ENCODE measurements at places on chromosomes 4 and X. TPM values are rescaled to one million over a fixed set of nuclear protein-coding genes. Genes with fewer than 3 reads are reported as not detected.

DNA sequence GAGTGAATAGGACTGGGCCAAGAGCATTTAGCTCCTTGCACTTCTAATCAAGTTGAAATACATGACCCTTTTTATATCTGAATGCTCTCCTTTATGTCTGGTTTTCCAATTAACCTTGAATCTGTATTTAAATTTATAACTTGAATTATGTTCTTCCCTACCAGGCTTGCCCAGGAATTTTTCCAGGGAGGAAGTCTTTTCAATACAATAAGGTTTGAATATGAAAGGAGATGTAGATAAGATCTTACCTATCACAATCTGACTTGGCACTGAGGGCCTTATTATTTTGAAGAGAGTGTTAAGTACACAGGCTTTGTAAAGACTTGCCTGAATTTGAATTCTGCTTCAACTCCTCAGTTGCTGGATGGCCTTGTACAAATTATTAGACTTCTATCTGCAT lies 555.7 kb downstream of the PCDH7 start:
- no peak overlapping the region for H3K4me3 ChIP-seq
- no peaks in the 10 kb centered on the region for H3K27me3 ChIP-seq
- DNase-seq = no peak
- no peaks in the 10 kb centered on the region for H3K4me1 ChIP-seq

- no peak overlapping the region for H3K4me3 ChIP-seq
- H3K36me3 ChIP-seq = no peaks in the 10 kb centered on the region
- no peak overlapping the region for H3K27ac ChIP-seq
These were observed 32.1 kb upstream of the GPR78 start for GRCh38 chr4:8547912-8548730.

Gene NXF2B
- total RNA-seq = not detected

- DNase-seq = no peak
- peaks cover 5% of the 10 kb centered on the region for H3K27me3 ChIP-seq
These were observed 30.7 kb upstream of the PITX2 start for GRCh38 chr4:110653321-110654253.

DNA sequence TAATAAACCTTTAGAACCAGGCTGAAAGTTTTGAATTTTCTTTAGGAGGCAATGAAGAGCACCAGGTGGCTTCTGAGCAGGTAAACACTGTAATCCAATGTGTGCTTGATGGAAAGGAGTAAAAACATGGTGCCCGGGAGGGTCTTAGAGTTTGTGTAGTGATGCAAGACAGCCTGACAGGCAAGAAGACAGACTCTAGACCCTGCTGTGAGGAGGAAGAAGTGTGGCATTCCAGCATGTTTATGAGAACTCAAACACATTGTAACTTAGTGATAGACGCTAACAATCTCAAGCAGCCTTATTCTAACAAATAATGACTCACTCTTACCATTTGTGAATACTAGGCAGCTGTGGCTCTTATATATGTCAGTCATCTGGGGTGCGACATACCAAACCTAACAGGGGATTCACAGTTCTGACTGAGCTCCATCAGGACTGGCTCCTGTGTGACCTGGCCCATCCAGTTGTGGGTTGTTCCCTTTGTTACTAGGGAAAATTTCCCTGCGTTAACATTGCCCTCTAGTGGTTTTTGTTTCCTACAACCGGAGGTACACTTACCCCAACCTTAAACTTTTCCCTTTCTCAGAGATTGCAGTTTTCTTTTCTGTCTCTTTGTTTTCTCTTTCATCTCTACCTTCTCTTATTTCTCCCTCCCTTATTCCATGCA lies 53.8 kb downstream of the VSIG4 start:
- no peaks in the 10 kb centered on the region for H3K27me3 ChIP-seq
- no peak overlapping the region for H3K4me3 ChIP-seq
- DNase-seq = peak; percentile 65
- H3K36me3 ChIP-seq = no peaks in the 10 kb centered on the region

Gene CENPVL2
- total RNA-seq = not detected

DNA sequence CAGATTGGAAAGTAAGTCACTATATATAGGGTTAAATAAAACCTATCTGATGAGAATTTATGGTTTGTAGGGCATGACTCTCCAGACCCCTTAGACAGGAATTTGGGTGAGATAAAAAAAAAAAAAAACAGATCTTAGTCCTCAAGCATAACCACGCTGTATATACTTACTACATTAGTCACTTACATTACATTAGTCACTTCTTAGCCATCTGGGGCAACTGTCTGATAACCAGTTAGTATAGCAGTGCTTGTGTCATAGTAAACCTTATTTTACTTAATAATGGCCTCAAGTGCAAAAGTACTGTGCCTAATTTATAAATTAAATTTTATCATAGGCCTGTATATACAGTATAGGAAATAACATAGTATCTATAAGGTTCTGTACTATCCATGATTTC lies 60.2 kb upstream of the RPS6KA6 start:
- H3K27ac ChIP-seq = no peak overlapping the region
- H3K27me3 ChIP-seq = no peaks in the 10 kb centered on the region
- DNase-seq = no peak
- no peak overlapping the region for H3K4me3 ChIP-seq
- H3K4me1 ChIP-seq = no peaks in the 10 kb centered on the region
- no peaks in the 10 kb centered on the region for H3K36me3 ChIP-seq

Gene TASL
- total RNA-seq = 1.7 TPM

DNA sequence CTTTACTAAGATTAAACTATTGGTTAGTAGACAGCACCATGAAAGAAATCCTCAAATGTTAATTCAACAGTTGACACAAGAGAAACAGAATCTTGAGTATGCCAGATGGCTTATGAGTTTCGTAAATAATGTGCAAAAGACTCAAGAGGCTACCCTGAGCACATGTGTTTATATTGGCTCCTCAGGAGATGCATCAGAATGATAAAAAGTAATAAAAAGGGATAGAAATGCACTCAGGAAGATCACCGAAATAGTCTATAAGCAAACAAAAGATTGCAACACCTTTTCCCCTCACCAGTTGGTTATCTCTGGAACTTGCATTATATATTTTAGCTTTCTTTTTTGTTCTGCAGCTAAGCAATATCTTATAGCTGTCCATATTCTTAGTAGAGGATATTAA lies 84.4 kb downstream of the SCFD2 start:
- no peak overlapping the region for H3K27ac ChIP-seq
- no peaks in the 10 kb centered on the region for H3K4me1 ChIP-seq

Gene SPACA5
- not detected for total RNA-seq

Data from activated CD4-positive, alpha-beta T cell treated with anti-CD3 and anti-CD28 coated beads for 36 hours (primary cell).